ENCODE measurements at places on chromosomes 7 and 10.
A peak's percentile ranks its signal among the peaks of the same experiment; 100 is the strongest.

DNA sequence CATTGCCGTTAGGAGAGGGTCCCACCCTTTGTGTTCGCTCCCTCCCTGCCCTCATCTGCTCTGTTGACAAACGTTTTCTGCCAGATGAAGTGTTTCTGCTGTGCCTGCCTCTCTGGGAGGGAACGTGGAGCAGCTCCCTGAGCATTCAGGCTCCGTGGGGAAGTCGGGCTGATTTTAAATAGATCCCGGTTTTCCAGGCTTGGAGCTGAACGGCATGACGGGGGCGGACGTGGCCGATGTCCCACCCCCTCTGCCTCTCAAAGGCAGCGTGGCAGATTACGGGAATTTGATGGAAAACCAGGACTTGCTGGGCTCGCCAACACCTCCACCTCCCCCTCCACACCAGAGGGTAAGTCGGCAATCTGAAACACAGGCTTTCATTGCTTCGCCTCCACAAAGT lies 101.9 kb upstream of the NPS start:
- DNase-seq: no peak

GRCh38 chr7:74272305-74273038 lies 16.7 kb upstream of the CLIP2 start:
- peak; percentile 56 for DNase-seq

GRCh38 chr10:119029613-119030420 lies at the start of gene NANOS1:
TSS of gene NANOS1 (plus strand) at chr10:119029714. CDS start at chr10:119029802, 88 bp downstream.
- peak; percentile 51 for DNase-seq

GRCh38 chr7:75048435-75049379 lies 24.9 kb downstream of the RCC1L start:
- no peak for DNase-seq

DNA sequence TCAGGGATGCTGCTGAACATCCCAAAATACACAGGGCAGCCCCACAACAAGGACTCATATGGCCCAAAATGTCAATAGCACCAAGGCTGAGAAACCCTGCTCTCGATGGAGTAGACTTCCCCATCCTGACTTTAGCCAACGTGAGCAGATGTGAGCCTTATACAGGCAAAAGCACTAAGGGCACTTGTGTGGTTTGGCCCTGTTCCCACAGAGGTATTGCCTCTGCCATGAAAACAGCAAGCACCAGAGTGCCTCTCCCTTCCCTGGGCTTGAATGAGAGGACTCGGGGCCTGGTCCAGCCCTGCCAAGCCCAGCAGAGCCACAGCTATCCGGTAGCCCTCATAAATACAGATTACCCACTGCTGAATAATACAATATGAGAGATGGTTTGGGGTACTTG lies 47.5 kb downstream of the ACSM6 start:
- DNase-seq: no peak

- DNase-seq: no peak
Observed at GRCh38 chr7:97130417-97131139, 13.1 kb downstream of the SDHAF3 start.

GRCh38 chr10:48251525-48252353 lies 22.8 kb downstream of the FRMPD2 start:
- no peak for DNase-seq

- no peak for DNase-seq
Observed at GRCh38 chr7:93337052-93337451, 104.9 kb downstream of the VPS50 start.

GRCh38 chr10:75663947-75664664 lies 232.7 kb downstream of the LRMDA start:
- no peak for DNase-seq

GRCh38 chr7:2063563-2064260 lies 169.0 kb downstream of the MAD1L1 start:
- peak; percentile 42 for DNase-seq

DNA sequence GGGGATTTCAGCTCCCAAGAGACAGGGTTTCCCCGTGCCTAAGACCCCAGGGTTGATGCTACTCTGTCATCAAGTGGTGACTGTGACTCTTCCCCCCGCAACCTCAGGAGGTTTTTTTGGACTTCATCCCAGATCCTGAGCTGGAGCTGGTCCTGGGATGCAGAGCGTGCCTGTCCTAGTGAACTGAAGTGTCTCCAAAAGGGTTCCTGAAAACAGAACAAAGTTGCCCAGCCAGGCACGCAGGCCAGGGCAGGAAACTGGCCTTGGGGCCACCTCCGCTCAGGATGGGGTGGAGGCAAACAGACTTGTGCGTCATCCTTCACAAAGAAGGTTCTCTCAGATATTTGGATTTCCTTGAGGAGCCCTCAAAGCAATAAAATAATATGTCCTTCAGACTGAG lies 118.9 kb downstream of the ITIH5 start:
- DNase-seq: no peak

DNA sequence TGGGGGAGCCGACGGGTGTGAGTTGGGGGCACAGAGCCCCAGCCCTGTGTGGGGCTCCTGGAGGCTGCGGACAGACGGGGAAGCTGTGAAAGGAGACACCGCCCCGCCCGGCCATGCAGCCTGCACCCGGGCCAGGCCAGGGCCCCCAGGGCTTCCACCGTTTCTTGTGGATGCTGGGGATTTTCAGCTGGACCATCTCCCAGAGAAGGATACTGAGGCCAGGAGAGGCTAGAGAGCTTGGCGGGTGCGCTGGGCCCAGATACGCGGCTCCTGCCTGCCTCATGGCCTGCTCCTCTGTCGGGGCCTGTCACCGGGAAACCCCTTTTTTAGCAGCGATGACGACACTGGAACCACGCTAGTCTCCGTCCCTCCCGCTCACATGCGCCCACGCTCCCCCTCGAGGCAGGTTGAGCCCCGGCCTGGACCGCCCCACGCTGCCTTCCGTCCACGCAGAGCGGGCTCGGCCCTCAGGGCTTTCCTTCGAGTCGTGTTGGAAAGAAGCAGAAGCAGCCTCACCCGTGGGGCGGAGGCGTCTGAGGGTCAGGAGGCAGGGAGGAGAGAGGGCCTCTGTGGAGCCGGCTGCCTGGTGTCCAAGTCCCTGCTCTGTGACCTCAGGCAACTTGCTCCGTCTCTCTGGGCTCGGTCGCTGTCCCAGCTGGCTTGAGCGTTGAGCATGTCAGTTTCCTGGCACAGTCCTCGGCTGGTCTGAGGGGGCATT lies 11.7 kb downstream of the TMEM184A start:
- DNase-seq: no peak

DNA sequence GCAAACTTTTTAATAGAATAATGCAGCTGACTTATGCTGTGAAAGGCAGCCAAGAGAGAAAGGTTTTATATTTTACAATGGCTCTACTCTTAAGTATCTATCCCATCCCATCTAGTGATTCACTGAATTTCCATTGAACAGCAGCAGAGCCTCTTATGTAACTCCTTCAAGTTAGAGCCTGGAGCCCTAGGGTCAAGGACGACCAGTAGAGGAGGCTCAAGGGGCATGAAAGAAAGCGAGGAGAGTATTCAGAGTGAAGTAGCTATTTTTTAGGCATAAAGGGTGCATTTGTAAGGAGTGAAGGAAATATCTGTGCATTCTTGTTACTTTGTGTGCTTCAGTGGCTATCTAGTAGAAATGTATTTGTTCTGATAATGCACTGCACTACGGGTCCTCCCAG lies 180.2 kb upstream of the TPK1 start:
- DNase-seq: no peak

DNA sequence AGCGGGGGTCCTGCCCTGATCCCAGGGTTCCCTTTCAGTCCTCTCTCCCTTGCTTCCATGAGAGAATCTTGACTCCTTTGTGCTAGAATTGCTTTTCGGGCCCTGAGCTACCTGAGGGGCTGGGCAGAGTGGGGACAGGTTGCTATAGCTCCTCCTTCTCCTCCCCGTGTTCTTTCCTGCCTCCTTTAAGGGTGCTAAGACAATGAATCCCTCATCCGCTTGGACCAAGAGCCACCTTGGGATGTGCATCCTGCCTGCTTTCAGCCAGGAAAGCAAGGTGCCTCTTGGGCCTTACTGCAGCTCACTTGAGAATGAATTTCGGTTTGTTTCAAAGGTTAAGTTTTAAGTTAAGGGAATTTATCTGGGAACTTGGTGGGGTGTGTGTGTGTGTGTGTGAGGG lies 53.6 kb downstream of the ADRA2A start:
- no peak for DNase-seq

GRCh38 chr10:29771376-29771775 lies 136.6 kb upstream of the SVIL start:
- no peak for DNase-seq

- peak; percentile 75 for DNase-seq
Observed at GRCh38 chr7:28956608-28957063, 1.5 kb downstream of the TRIL start.

DNA sequence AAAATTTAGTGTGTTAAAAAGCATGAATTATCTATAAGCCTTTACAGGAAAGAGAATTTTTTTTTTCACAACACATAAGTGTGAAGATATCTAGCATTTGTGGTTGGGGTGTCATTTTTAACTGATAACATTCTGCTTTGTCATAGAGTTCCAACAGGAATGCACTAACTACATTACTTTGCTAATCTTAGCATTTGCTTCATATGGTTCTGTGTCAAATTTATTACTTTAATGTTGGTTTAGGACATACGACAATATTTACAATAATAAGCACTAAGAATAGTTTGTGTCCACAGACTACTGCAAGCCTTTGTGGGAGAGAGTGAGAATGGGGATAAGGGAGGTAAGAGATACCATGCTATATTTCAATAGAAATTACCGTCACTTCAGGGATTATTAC lies 40.6 kb upstream of the MAGI2 start:
- DNase-seq: no peak

GRCh38 chr7:121419201-121420148 lies 23.4 kb upstream of the FAM3C start:
- DNase-seq: no peak

- DNase-seq: no peak
Observed at GRCh38 chr7:131835141-131835540, 278.7 kb upstream of the PODXL start.

GRCh38 chr10:75379212-75379724 lies 22.3 kb downstream of the ZNF503 start:
- DNase-seq: peak; percentile 54

- no peak for DNase-seq
Observed at GRCh38 chr10:92787557-92788152, 60.7 kb upstream of the EXOC6 start.

GRCh38 chr10:121823993-121824463 lies 103.8 kb downstream of the ATE1 start:
- peak; percentile 27 for DNase-seq

GRCh38 chr7:24318326-24318725 lies 34.3 kb downstream of the NPY start:
- no peak for DNase-seq

GRCh38 chr10:33552290-33552689 lies 217.8 kb upstream of the NRP1 start:
- DNase-seq: no peak

GRCh38 chr7:55179931-55180682 lies 161.3 kb downstream of the EGFR start:
- no peak for DNase-seq

GRCh38 chr10:125055446-125055845 lies 104.9 kb downstream of the CTBP2 start:
- no peak for DNase-seq

GRCh38 chr7:152851326-152851725 lies 91.8 kb downstream of the ACTR3B start:
- DNase-seq: no peak

- DNase-seq: no peak
Observed at GRCh38 chr10:110762109-110762848, 109.4 kb upstream of the PDCD4 start.

- DNase-seq: peak; percentile 11
Observed at GRCh38 chr7:76513817-76514799, 3.8 kb downstream of the UPK3B start.

DNA sequence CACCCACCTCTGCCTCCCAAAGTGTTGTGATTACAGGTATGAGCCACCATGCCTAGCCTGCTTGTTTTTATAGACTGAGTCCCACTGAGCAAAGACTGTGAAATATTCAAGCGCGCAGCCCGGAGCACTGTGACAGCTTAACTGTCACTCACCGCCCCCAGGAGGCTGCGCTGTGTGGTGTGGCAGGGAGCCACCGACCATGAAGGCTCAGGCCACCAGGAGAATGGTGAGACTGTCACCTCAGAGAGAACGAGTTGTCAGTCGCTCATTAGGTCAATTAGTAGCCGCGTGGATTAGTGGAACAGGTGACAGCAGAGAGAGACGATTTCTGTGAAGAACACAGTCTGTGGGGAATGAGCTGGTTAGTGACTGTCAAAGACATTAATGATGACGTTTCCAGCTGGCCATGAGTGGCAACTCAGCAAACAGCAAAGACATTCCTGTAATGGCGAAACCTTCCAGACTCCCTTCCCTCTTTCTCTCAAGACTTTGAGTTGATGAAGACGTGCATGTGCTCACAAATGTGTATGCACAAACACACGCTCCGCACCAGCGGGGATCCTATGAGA lies 64.5 kb downstream of the CYCS start:
- no peak for DNase-seq

DNA sequence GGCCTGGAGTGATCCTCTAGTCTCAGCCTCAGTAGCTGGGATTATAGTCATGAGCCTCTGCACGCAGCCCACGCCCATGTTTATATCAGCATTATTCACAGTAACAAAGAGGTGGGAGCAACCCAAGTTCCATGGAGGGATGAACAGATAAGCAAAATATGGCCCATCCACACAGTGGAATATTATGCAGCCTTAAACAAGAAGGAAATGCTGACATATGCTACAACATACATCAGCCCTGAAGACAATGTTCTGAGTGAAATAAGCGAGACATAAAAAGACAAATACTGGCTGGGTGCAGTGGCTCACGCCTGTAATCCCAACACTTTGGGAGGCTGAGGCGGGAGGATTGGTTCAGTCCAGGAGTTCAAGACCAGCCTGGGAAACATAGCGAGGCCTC lies 21.5 kb upstream of the PFKFB3 start:
- no peak for DNase-seq

GRCh38 chr7:98078197-98078870 lies 28.3 kb upstream of the LMTK2 start:
- DNase-seq: no peak

DNA sequence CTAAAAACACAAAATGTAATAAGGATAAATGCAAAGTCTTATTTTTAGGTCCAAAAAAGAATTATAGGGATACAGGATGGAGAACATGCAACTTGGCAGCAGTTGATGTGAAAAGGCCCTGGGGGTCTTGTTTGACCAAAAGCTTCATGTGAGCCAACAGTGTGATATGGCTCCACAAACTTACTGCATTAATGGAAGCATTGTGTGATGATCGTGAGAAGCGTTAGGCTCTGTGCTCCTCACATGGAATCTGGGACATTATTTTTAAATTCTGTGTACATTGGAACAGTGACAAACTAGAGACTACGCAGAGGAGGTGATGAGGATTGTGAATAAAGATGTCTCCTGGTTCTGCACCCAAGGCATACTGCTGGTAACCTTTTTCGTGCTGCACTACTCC lies 39.1 kb upstream of the CALD1 start:
- DNase-seq: no peak

GRCh38 chr7:7565746-7566650 lies 686 bp upstream of the MIOS start:
- DNase-seq: peak; percentile 38

GRCh38 chr7:116548506-116548905 lies 23.7 kb downstream of the CAV1 start:
- DNase-seq: no peak

DNA sequence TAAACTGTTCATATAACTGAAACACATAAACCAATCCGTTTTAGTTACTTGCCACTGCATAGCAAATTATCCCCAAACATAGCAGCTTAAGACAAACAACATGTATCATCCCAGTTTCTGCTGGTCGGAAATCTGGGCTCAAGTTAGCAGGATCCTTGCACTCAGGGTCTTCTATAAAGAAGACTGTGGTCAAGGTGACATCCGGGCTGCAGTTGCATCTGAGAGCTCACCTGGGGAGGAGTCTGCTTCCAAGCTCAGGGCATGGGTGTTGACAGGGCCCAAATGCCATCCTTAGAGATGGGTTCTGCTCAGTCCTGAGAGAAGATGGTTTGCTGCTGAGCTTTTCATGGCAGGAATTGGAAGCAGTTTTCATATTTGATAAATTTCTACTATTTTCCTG lies 431.2 kb downstream of the PAXIP1 start:
- no peak for DNase-seq
